ENCODE measurements at places on chromosomes 4 and X.

DNA sequence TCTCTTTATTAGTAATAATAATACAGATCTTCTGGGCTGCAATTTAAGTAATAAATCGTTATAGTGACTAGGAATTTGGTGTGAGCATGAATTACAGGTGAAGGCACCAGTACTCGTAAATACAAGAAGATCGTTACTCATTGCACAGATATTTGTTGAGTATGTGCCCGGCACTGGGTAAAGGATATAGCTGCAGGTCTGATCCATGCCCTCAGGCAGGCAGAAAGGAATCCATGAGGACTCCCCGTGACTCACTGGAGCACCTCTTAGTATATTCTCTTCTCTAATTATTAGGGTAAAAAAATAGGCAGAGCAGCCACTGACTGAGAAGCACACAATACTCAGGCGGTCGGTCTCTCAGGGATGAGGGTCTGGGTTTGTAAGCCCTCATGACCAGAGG is 868.3 kb downstream of the RAB28 start:
- no peak for DNase-seq

DNA sequence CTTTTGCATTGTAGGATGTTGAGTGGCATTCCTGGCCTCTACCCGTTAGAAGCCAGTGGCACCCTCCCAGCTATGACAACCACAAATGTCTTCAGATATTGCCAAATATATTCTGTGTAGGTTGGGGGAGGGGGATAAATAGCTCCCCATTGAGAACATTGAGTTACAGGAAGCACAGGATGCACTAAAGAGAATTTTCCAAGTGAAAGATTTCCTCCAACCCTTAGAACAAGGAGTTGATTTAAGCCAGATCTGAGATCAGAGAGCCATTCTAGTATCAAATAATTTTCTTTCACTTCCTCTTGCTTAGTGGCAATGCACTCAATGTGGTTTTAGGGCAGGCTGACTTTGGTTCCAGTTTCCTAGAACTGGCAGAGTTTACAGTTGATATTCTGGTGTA is 436.6 kb downstream of the C4orf33 start:
- no peak for DNase-seq

- DNase-seq, result peak; percentile 80
Measured at GRCh38 chr4:121070696-121071639, 1.4 kb downstream of the NDNF start.

- no peak for DNase-seq
Measured at GRCh38 chrX:78624962-78625909, 33.9 kb downstream of the RTL3 start.

GRCh38 chr4:7289589-7289988 is 97.3 kb downstream of the SORCS2 start:
- DNase-seq, result no peak

DNA sequence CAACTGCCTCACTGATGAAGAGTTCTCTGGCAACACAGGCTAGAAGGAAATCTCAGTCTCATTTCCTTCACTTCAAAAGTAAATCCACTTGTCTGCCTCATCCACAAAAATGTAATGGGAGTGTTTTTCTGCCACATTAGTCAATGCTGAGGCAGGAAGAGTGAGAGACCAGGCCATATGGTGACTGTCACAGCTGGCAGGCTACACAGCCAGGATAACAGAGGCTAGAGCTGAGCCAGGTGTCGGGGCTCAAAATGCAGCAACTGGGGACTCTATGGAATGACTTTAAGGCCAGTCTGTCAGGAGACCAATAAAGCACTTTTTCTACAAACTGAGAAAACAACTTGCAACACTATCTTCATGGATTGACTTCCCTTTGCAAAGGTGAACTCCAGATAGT is 204.2 kb downstream of the GPC3 start:
- no peak for DNase-seq
